ENCODE measurements at places on chromosomes 16 and 17.

- no peak for DNase-seq
Observed at GRCh38 chr16:19361587-19361986, 56.1 kb upstream of the TMC5 start.

DNA sequence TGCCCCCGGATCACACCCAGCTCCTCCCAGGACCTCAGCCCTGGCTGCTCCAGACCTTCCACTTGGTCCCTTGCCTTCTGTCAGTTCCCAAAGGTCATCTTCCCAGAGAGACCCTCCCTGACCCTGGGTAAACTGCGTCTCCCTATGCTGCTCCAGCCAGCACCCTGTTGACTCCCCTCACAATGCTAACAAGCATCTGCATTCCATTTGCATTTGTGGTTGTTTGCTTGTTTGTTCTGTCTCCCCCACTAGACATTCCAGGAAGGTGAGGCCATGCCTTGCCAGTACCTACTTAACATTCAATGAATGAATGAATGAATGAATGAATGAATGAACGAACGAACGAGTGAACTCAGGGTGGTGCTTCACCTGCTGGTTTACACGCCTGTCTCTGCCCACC lies 171.2 kb downstream of the WSCD1 start:
- DNase-seq, result no peak

DNA sequence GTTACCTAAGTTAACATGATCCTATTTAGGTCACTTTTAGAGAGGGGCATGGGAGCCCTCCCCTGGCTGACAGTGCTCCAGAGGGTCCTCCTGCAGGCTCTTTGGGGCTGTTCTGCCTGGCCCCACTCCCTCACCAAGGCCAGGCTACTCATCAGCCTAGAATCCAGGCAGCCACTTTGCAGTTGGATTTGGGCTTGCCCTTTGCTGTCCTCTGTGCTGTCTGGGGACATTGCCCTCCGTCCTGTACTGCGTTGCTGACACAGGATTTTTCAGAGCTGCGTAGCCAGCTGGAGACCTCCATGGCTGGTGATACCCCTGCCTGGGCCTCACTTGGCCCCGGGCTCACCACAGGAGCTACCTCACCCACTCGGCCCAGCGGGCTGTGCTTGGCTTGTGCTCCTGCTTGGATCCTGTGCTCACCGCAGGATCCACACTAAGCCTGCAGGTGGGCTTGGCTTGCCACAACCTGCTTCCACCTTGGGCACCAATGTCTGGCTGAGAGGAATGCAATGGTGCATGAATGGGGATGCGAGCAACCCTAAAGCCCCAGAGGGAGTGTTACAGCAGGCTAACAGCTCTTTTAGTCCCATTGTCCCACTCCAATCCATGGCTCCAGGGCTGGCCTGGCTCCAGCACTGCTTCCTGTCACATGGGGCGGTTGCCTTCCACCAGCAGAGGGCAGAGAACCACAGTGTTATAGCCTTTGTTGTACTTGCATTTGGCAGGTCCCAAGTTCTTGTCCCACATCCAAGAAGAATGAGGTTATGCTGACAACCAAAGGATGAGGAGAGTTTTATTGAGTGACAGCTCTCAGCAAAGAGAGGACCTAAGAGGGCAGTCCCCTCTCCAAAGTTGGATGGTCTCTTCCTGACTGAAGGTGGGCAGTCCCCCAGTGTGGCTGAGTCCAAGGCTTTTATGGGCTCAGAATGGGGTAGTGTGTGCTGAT lies 21.5 kb downstream of the CCL4 start:
- DNase-seq, result no peak

- no peak for DNase-seq
Observed at GRCh38 chr17:27303734-27304133, 9.8 kb downstream of the WSB1 start.

DNA sequence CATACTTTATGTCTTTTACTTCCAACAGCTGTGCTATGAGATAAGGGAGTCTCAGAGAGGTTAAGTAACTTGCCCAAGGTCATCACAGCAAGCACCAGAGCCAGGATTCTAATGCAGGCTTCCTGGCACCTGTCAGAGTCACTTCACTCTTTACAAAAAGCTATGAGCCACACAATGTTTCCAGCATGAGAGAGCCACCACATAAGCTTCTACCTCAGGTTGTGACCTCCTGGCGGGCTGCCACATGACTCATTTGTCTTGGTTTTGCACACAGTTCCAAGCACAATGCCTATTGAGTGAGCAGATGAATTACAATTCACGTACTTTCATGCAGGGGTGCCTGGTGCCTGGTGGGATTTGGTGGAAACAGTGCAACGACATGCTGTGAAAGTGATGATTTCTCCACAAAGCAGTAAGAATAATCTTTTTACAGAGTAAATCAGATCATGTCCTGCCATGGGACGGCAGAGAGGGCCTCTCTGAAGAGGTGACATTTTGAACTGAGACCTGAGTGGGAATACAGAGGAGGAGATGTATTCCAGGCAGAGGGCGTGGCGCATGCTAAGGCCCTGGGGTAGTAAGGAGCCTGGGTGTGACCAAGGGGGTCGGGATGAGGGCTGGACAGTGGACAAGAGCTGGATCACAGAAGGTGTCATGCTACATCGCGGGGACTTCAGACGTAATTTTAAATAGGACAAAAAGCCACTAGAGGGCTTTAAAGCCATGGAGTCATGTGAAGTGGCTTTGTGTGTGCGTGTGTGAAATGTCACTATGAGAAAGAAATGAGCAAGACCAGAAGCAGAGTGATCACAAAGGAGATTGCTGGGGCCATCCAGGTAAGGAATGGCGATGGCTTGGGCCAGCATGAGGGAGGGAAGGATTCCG lies 53.4 kb downstream of the CACNG3 start:
- no peak for DNase-seq

DNA sequence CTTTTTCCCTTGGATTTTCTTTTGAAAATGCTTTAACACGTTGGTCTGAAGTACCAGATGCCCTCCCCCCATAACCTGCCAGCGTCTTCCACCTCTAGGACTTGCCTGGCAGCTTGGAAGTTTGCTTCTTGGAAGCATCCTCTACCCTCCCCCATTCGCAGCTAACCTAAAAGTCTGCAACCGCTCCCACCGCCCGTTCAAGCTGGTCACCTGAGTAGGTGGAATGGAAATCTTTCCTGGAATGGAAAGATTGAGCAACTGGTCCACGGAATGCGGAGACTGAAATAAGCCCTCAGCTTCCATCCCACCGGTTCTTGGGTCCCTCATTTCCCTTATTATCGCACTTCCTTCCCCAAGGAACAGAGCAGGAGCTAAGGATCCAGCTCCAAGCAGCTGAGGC lies 31.4 kb downstream of the HS3ST3B1 start:
- no peak for DNase-seq

DNA sequence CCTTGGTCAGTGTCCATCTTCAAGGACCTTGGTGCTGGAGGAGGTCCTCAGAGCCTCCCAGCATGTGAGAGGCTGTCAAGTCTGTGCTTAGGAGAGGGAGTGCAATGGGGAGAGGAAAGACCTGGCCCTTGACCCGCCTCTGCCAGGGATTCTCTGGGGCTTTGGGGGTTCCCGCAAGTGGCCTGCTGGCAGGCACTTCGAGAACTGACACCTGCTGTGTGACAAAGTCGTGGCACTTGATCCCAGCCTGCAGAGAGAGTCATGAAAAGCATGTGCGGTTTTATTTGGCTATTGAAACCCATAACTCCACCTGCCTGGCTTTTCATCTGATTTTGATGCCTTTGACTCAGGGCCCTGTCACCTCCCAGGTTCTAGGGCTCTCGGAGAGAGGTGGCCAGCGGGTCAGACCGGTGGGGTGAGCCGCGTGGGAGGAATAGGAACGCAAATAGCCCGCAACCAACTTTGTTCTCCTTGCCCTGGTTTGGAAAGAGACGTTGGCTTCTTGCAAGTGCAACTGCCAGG lies 42.8 kb upstream of the GSE1 start:
- no peak for DNase-seq

DNA sequence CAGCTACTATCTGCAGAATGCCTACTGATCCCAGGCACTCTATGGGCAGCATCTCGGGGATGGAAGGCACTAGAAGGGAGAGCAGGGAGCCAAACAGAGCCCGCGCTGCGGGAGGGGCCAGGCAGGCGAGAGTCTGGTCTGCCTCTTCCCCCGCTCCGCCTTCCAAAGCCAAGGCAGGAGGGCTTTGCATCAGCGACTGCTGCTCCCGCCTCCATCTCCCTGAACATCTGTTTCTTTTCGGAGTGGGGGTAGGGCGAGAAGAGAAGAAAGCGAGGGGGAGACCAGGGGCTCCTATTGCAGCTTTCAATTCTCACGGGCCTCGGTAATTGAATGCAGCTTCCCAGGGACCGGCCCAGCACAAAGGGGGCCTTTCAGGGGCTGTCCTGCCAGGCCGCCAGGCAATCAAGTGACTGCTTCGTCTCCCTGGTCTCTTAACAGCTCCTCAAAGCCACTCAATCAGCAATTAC lies 31.4 kb upstream of the CDC42EP4 start:
- no peak for DNase-seq

- no peak for DNase-seq
Observed at GRCh38 chr16:13902677-13903076, 17.3 kb upstream of the ERCC4 start.
